ENCODE measurements at places on chromosomes 16 and 17.

DNA sequence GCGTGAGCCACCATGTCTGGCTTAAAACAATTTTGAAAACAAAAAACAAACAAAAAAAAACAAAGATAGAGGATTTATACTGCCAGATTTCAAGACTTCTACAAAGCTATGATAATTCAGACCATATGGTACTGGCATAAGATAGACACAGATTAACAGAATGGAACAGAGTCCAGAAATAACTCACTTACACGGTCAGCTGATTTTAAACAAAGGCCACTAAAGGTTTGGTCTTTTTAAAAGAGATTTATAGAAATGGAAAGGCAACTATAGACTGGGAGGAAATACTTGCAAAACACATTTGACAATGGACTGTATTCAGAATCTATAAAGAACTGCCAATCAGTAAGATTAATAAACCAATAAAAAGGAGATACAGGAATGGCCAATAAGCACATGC lies 48.6 kb upstream of the MNT start:
- DNase-seq = no peak

DNA sequence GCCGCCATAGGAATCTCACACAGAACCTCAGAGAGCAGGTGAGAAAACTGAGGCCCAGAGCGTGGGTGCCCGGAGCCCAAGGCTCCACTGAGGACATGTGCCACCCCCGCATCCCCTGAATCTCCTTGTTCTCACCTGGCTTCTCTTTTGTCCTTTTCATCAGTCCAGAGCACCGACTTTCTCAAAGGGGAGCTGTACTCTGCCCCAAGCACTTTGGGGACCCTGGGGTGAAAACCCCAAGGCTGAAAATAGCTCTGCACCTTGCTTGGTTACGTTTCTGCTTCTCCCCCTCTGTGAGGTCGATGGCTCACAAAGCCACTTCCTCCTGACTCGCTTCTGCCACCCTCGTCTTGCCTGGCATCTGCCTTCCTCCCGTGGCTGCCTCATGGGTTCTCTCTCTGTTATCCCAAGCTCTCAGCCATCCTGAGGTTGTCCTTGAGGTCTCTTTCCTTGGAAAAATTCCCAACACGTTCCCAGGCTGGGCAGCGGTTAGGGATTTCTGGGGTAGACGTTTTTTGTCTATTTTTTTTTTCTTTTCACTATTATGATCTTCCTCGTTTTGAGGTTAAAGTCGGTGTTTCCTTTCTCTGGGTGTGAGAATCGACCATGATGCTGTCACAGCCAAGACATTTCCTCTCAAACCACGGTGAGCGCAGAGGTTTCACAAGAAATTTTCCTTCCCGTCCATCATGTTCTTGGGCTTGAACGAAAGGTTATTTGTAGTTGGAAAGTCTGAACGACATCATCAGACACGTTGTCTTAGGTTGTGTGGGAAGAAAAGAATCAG lies 37.2 kb downstream of the IRF8 start:
- DNase-seq = no peak

- no peak for DNase-seq
Measured at GRCh38 chr17:1323336-1323735, 43.9 kb downstream of the TRARG1 start.

- no peak for DNase-seq
Measured at GRCh38 chr17:74730491-74731346, 6.3 kb upstream of the RAB37 start.

- DNase-seq = no peak
Measured at GRCh38 chr17:56121191-56122051, 31.9 kb upstream of the ANKFN1 start.

GRCh38 chr17:13363771-13364170 lies 238.0 kb downstream of the HS3ST3A1 start:
- no peak for DNase-seq

Data from hematopoietic multipotent progenitor cell treated with erythropoietin and hydrocortisone succinate and interleukin-3 and kit ligand, for 8 days (in vitro differentiated cells).